ENCODE measurements at places on chromosomes 2 and 18.

- DNase-seq = no peak
These were observed 92.6 kb downstream of the ACTR2 start for GRCh38 chr2:65320042-65320725.

DNA sequence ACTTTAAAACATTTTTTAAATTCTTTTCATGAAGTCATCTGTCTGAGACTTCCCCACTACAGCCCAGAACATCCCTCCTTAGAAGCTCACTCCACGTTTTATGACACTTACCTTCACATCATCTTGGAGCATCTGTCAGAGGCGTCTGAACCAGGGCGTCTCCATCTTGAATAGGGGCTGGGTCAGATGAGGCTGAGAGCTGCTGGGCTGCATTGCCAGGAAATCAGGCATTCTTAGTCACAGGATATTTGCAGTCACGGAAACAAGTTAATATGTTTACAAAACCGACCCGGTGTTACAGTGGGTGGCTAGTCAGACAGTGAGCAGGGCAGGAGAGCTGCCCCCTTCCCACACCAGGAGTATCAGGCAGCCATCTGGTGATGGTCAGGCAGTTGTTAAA, 456.5 kb downstream of the FBXO15 start:
- no peak for DNase-seq

- DNase-seq = no peak
These were observed 7.3 kb upstream of the ARHGAP15 start for GRCh38 chr2:143121957-143122356.

DNA sequence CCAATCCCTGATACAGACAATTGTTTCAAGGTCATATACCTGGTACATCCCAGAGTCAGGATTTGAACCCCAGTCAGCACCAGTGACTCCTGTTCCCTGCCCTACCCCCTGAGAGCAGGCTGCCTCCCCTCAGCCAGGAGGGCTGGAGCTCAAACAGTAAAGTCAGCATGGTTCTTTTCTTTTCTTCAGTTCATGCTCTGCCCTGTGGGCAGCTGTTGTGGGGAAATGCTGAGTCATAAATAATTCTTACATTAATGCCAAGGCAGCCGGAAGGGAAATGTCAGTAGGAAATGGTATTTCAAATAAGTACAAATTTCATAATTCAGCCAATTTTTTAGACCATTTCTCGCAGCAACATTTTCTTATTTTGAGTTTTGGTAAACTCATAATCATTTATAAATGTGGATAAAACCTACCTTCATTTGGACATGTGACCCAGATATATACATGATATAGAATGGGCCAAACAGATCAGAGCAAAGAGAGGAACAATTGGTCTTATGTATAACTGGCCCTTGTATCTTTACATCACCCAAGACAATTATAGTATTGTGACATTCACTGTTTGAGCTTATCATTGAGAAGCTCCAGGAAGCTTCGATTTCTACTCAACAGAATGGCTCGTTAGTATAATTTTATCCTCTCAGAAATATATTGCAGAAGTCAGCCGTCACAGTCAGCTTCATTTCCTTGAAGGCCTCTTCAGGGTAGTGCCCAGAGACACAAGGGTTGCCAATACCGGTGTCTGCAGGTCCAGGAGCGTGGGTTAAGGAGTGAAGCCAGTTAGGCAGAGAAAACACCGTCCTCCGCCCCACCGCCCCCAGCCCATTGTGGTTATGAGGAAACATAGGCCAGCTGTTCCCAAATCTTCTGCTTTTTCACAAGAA, 28.0 kb upstream of the SCYGR1 start:
- no peak for DNase-seq

- DNase-seq = no peak
These were observed 1.2 kb downstream of the MLPH start for GRCh38 chr2:237488295-237488694.

GRCh38 chr2:55923091-55923981, at the start of gene EFEMP1:
EFEMP1 (minus strand) TSS chr2:55923782; CDS start chr2:55922440, 1,342 bp downstream.
- DNase-seq = no peak

DNA sequence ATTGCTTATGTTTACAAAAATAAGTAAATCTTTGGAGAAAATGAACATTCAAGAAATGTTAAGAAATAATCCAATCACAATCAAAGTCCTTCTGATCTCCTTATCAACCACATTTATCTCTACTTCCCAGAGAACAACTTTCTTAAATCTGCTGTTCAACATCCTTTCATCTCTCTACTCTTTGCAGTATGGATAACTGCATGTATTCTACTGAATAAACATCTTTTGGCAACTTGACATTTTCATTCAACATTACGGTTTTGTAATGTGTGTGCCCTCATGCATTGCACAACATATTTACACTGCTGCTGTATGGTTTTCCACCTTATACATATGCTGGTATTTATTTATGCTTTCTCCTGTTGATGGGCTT, 9.2 kb downstream of the CMPK2 start:
- DNase-seq = no peak
